ENCODE measurements at places on chromosomes 5 and 9.

DNA sequence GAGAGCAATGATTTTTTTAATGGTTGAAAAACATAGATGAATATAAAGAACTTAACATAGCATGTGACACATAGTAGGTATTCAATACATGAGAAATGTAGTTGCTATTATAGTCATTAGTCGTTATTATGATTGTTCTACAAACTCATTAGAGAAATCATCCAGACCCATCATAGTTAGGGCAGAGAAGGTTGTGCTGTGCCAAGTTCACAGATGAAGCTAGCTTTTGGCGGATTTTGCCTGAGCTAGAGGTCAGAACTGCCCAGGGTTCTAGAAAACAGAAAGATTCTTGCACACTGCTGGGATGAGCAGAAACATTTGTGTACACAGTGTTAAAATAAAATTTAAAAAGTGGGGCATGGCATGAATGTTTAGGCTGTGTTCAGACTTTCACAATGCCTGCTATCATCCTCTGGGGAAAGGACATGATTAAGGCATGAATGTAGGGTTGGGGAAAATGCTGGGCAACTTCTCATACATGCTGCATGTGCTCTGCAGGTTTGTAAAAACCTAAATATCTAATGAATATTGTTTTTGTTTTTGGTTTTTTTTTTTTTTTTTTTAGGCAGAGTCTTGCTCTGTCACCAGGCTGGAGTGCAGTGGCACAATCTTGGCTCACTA, 33.3 kb upstream of the RAD23B start:
- DNase-seq = no peak

DNA sequence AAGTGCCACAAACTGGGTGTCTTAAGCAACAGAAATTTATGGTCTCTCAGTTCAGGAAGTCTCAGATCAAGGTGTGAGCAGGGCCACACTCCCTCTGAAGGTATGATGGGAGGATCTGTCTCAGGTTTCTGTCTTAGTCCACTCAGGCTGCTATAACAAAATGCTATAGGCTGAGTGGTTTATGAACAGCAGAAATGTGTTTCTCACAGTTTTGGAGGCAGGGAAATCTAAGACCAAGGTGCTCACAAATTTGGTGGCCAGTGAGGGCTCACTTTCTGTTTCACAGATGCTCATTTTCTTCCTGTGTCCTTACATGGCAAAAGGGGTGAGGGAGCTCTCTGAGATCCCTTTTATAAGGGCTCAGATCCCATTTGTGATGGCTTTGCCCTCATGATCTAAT, 281.4 kb downstream of the CWC27 start:
- DNase-seq = no peak

- no peak for DNase-seq
These were observed 287.4 kb upstream of the IRX4 start for GRCh38 chr5:2169850-2170760.

DNA sequence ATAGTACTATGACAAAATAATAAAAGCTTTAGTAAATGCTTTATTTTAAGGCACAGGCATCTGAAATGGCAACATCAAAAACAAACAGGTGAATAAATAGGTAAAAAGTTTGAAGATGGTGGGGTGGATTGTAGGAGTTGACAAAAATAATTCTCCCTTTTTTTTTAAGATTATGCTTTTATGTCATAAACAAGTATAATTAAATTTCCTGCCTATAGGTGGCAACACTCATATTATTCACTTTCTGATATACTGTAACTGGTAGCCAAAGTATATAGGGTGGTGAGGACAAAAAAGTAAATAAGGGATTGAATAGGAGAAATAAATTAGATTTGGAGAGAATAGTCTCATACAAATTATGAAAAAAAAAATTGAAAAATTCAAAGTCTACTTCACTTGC, 120.0 kb upstream of the ACOT12 start:
- DNase-seq = no peak

- no peak for DNase-seq
These were observed 11.2 kb downstream of the KLHL9 start for GRCh38 chr9:21324047-21324446.

GRCh38 chr5:109028608-109029299, 281.1 kb downstream of the FER start:
- DNase-seq = no peak

- no peak for DNase-seq
These were observed 229.0 kb downstream of the ROR2 start for GRCh38 chr9:91720751-91721705.

DNA sequence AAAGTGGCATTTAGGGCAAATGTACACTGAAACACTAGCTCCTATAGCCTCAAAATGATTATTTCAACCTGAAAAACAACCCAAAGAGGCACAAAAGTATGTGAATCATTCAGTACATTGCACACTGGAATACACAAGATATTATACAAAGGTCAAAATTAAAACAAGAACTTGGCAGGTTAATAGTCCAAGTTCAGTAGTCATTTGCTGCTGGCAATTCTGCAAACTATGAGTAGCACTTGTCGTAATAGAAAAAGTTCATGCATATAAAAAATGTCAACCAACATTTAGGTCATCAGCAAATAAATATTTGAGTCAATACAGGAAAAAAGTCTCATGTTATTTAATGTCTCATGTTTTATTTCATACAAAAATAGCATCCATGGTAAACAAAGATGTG, 98.7 kb downstream of the LPAR1 start:
- no peak for DNase-seq

DNA sequence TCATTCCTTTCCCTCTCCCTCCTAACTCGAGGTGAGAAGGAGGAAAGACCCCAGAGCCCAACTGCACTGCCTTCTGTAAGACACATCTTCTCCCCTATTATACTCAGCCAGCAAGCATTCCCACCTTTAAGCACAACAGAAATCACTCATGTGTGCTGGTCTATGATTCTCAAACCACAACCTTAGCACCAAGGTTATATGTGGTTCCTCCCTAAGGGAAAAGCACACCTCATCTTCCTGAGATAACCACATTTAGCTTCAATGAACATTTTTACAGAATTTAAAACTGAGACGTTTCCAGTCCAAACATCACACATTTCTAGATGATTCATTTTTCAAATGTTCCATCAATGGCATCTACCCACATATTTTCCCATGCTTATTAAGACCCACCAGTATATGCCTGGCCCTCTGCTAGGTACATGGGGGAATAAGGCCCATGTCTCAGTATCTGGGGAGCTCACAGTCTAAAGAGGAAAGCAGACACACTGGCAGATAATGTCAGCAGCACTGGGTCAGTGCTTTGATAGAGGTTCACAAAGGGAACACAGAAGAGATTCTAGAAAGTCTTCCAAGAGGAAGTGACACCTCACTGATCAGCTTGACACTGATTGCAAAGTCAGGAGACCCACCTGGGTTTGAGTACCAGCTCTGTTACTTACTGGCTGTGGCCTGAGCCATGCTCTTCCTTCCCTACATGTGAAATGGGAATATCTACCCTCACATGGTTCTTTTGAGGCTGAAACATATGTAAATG, 245.4 kb downstream of the DENND1A start:
- DNase-seq = no peak

DNA sequence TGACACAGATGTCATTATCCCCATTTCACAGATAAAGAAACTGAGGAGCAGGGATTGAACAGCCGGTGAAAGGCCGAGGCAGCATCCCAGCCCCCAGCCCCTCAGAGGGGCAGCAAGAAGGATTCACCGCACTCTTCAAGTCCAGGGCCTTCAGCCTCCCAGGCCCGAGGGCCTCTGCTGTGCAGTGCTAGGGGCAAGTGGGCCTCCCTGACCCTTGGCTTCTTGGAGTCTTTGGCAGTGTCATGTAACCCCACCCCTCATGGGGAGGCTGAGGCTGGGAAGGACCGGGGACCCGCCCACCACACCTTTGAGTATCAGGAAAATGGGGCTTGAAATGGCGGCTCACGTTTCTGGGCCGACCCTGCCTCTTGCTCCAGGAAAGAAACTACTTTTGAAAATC, 28.7 kb upstream of the RXRA start:
- no peak for DNase-seq

- no peak for DNase-seq
These were observed 57.7 kb downstream of the LMX1B start for GRCh38 chr9:126671381-126671831.

- DNase-seq = no peak
These were observed 28.2 kb upstream of the HSPA9 start for GRCh38 chr5:138603249-138603920.

DNA sequence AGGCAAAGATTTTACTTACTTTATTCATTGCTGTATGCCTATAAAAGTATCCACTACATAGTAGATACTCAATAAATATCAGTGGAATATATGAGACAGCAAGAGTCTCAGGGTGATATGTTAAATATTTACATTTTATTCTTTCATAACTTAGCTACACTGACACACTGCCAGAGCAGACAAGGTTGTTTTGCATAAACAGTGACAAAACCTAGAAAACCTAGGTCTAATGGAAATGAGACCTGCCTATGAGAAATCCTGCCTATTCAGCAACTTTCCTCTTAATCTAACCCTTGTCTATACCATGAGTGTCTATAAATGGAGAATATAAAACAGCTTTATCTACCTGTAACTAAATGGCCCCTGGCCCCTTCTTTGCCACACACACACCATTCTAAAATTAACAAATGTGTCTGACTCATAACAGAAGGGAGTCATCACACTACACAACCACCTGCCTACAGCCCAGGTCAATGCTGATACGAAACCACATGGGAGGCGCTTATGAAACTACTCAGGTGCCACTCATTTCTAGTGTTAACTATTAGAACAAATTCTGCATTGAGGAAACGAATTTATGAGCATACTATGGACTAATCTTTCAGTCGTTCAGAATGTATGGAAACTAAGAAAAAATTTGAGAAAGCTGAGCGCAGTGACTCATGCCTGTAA, 60.3 kb downstream of the UBAP2 start:
- DNase-seq = no peak

GRCh38 chr5:127434588-127434987, 82.9 kb upstream of the PRRC1 start:
- no peak for DNase-seq

DNA sequence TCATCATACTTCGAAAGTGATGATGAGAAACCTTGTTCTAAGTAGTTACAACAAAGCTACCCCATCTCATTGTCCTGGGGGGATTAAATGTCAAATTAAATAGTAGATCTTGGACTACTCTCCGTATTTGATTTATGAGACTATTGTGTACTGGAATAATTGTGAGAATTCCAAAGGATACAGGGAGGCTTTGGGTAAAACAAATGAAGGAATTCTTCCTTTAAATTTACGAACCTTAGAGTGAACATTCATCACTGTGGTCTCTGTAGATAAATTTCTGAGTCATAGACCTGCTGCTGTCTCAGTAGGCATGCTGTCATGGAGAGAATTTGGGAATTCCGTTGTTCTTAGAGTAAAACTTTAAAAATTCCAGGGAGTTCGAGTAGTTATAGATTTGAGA, 836.2 kb downstream of the DNAH5 start:
- no peak for DNase-seq

- DNase-seq = no peak
These were observed 666.0 kb upstream of the CDH18 start for GRCh38 chr5:20654033-20654432.

DNA sequence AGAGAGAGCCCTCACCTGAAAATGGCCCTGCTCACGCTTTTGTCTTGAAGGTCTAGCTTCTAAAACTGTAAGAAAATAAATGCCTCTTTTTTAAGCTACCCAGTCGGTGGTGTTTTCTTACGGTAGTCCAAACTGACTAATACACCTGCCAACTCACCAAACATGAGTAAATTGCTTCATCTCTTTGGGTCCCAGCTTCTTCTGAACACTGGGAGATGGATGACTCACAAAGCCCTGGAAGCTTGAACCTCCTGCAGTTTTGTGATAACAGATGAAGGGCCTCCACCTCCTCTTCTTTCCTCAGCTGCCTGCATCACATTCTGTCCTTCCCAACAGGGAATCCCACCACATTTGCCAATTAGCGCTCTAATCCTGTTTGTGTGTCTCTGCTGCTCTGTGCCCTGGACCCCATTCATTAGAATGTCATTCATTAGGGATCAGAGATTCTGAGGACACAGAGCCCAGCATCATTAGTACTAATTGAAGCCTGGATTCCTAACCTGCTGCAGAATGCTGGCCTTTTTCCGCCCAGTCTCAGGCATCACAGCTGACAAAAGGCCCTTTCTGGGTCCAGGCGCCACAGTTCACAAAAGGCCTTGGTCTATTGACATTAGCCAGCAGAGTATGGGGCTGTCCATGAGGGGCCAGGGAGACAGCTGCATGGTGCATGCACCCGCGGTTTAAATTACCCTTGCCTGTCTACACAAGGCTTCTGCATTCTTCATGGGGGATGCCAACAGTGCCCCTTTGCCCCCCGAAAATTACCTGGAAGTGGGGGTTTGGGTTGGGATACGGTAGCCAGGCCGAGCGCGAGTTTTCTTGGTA, 349.3 kb downstream of the SEMA5A start:
- DNase-seq = no peak

GRCh38 chr5:98700730-98701129, 72.7 kb upstream of the RGMB start:
- DNase-seq = no peak

DNA sequence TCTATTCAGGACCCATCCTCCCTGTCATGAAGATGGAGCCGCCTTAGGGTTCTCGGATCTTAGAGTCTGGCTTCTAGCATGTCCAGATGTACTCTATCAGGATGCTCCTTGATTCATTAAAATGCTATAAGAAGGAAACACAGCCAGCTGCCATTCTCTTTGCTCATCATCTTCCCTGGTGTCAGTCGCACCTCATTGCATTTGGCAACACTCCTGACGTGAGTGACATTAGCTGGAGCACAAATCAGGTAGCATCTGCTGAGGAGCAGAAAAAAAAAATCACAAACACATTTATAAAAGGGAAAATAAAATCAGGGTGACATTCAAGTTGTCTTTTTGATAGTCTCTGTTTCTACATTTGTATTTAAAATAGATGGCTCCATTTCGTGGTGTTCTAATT, 226.1 kb upstream of the NMUR2 start:
- DNase-seq = no peak

- no peak for DNase-seq
These were observed 109.0 kb downstream of the MVB12B start for GRCh38 chr9:126435626-126436025.

- no peak for DNase-seq
These were observed 79.9 kb upstream of the NEURL1B start for GRCh38 chr5:172561151-172561550.

- DNase-seq = no peak
These were observed 2.9 kb downstream of the IQGAP2 start for GRCh38 chr5:76406014-76406413.

- DNase-seq = no peak
These were observed 86.9 kb upstream of the RPS23 start for GRCh38 chr5:82365026-82365425.

- DNase-seq = no peak
These were observed 32.1 kb downstream of the PTTG1 start for GRCh38 chr5:160453751-160454150.
